ENCODE measurements at places on chromosomes 1 and 21.

DNA sequence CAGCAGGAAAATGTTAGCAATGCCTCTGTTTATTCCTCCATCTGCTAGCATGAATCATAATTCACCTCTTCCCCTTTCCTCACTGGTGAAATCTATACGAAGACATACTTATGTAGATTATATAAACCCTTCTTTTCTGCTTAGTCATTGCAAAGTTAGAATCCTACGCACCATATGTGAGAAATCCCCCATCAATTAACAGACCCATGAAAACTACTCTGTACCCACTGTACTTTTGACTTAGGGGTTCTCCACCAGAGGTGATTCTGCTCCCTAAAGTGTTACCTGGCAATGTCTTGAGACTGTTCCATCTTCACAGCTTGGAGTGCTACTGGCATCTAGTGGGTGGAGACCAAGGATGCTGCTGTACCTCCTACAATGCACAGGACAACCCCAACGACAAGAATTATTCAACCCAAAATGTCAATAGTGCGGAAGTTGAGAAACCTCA, 49.6 kb upstream of the KCTD3 start:
- peak; percentile 25 for DNase-seq

- no peak for DNase-seq
Measured at GRCh38 chr1:156804026-156804425, 12.6 kb downstream of the SH2D2A start.

GRCh38 chr21:27220416-27220815, 253.5 kb upstream of the ADAMTS5 start:
- DNase-seq = no peak

- DNase-seq = no peak
Measured at GRCh38 chr1:119326251-119326650, 42.3 kb upstream of the HAO2 start.

DNA sequence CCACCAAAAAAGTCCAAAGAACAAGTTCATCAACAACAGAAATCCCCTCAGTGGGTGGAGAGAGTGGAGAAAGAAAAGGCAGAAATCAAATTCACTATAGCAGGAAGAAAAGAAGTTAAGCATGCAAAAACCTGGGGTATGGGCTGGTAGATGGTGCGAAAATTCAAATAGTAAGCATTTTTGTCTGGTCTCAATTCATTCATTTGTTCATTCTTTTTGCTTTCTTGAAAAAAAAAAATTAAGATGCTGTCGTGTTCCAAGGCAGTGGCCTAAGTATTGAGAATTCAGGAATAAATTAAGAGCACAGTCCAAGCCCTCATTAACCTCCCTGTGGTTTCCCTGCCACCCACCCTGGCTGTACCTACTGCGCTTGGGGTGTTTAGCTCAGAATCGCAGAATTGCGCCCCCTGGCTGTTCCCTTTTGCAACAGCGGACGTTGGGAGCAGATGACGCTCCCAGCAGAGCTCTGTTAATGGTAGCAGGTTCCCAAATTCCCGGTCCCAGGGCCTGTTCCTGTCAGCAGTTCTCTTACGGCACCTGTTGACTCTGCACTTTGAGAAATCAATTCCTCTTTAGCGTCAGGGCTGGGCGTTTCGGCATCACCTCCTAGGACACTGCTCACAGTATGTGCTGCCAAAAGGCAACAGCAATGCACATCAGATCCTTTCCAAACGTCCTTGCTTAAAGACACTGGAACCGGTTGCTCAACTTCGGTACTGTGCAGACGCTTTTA, 34.0 kb upstream of the SSX2IP start:
- DNase-seq = no peak

DNA sequence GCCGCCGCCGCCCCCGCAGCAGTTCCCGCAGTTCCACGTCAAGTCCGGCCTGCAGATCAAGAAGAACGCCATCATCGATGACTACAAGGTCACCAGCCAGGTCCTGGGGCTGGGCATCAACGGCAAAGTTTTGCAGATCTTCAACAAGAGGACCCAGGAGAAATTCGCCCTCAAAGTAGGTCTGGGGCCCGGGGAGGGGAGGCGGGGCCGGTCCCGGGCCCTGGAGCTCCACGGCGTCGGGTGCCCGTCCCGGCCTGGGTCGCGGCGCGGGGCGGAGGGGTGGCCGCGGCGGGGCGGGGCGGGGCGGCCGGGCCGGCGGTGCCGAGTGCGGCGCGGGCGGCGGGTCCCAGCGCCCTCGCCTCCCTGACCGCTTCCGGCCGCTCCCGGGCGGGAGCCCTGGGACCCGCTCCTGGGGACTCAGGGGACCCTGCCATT, 646 bp downstream of the MAPKAPK2 start:
- no peak for DNase-seq

- DNase-seq = no peak
Measured at GRCh38 chr1:27153549-27153886, 1.4 kb downstream of the SLC9A1 start.

DNA sequence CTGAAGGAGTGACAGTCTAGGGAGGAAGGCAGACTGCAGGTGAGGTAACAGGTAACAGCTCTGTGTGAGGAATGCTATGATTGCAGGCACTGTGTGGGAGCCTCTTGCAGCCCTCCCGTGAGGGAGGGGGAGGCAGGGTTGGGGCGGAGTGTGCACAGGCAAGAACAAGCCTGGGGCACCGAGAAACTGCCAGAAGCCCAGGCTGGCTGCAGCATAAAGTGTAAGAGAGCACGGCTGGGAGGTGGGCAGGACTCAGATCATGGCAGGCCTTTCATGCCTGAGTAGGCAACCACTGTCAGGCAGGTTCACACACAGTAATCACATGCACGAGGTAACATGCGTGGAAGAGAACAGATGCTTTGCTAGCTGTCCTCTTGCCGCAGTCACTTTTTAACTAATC, 11.3 kb upstream of the RHEX start:
- DNase-seq = no peak

GRCh38 chr1:241221319-241221718, 135.7 kb downstream of the RGS7 start:
- DNase-seq = no peak

DNA sequence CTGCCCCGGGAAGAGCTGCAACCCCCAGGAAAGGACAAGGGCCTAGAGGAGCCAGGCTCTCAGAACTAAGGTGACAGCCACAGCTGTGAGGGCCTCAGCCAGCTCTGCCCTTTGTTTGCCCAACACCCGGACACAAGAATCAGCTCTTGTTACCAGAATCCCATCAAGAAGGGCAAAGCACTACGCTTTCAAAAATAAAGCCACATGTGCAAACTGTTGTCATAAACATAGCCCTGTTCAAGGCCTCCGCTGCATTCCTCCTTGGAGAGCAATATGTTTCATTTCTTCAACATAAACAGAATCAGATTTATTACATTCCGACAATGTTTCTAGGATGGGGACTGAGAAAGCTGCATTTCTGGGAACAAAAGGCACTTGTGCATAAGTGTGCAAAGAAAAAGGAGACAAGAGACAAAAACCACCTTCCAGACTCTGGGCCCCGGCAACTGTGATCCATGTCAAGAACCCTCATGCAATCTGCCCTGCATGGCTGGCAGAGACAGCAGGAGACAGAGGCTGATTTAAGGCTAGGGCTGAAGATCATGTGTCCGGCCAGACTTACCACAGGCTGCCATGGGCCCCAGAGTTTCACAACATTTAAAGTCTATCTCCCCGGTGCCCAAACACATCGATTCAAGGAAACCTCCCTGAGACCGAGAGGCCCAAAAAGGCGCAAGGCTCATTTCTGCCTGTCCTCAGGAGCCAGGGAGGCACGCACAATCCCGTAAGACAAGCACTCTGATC, 71.0 kb downstream of the SSBP3 start:
- peak; percentile 80 for DNase-seq

DNA sequence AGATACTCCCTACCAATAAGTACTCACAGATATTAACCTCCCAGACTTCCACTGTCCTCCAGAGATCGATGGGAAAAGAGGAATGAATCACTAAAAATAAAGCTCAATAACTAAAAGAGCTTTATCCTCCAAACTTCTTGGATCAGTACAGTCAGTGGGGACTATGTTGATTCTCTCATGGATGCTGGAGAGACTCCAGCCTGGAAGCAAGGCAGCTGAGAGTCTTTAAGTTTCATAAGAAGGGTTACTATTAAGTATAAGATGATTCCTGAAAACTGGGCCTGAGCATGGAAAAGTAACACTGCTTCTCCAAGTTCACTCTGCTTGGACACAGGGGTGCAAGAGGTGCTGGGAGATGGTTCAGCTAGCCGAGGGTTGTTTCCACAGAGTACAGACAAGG, 6.2 kb upstream of the DDR2 start:
- no peak for DNase-seq

DNA sequence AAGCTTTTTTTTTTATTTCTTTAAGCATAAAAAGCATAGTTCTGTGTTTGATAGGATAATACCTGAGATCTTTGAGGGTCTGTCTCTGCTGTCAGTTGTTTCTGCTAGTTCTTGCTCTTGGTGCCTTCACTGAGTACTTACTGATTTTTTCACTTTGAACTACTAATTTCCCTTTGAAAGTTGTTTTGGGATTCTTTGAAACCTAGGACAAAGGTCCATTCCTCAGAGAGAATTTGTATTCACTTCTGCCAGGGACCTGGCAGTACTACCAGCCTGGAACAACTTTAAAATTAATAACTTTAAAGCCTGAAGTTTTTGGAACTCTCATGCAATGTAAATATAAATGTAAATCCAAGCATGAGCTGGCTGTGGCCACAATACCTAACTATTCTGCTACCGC, 190.1 kb downstream of the TM2D1 start:
- DNase-seq = no peak

GRCh38 chr1:24235921-24236788, 49.1 kb upstream of the IFNLR1 start:
- DNase-seq = no peak

DNA sequence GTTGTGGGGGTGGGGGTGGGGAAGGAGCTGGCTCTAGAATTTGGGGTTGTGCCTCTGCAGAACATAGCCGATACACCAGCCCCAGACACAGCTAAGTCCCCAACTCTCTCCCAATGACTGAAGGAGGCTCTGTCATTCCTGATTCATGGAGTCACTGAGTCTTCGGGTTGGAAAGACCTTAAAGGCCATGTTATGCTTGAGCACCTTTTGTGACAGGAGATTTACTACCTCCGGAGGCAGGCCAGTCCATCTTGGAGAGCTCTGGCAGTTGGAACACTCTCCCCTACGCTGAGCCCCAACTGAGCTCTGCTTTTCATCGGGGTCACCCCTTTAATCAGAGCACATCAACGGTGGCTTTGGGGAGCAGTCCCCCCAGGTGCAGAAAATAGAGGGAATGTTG, 284.4 kb upstream of the GJB5 start:
- DNase-seq = no peak

DNA sequence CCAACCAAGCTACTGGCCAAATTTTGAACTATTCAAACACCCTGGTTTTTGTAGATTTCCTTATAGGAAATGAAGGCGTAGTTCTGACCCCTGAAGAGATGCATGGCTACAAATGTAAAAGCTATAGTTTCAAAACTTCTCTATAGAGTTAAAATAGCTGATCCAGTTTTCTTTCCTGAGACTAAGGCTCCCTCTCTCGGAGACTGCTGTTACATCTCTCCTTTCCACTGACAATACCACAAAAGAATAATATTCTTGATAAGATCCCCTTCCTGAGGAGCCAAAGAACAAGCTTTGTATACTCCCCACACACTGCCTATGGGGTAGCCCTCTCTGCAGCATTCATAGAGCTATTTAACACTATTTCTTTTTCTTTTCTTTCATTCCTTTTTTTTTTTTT, 6.7 kb upstream of the CFAP126 start:
- no peak for DNase-seq

All from AG09319 (cell line).